Naive thymus-derived CD8-positive, alpha-beta T cell (primary cell): ENCODE measurements at places on chromosomes 12 and 14. TPM values are rescaled to one million over a fixed set of nuclear protein-coding genes. Genes with fewer than 3 reads are reported as not detected.
A peak's percentile ranks its signal among the peaks of the same experiment; 100 is the strongest.

GRCh38 chr14:54428527-54428926, 12.6 kb downstream of the CNIH1 start:
- H3K4me1 ChIP-seq, result peaks cover 3% of the 10 kb centered on the region
- no peak overlapping the region for H3K27ac ChIP-seq
- no peak for DNase-seq
- peaks cover 1% of the 10 kb centered on the region for H3K36me3 ChIP-seq

The HOXC12 gene
- total RNA-seq, result not detected

DNA sequence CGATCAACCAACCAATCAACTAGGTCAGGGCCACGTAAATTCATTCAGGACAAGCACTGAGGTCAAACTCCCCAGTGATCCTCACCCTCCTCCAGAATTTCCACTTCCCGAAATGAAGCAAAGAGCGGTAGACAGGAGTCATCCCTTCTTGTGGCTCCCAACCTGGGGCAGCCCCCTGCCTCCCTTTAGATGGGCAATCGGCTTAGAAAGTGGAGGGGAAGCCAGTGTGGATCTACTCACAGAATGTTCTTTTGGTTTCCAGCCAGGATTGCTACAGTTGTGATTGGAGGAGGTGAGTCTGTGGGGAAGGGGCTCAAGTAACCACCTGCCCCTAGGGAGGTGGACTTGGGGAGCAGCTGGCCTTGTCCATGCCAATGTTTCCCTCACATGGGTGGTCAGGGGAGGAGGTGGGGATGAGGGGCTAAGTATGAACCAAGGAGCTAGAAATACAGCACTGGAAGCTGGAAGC, 4.1 kb downstream of the IFI27 start:
- no peaks in the 10 kb centered on the region for H3K36me3 ChIP-seq
- no peak overlapping the region for H3K4me3 ChIP-seq
- H3K27me3 ChIP-seq, result peaks cover 23% of the 10 kb centered on the region
- H3K27ac ChIP-seq, result no peak overlapping the region

The KLRK1 gene
- 792 TPM for total RNA-seq

The MBD6 gene
- 104 TPM for total RNA-seq

DNA sequence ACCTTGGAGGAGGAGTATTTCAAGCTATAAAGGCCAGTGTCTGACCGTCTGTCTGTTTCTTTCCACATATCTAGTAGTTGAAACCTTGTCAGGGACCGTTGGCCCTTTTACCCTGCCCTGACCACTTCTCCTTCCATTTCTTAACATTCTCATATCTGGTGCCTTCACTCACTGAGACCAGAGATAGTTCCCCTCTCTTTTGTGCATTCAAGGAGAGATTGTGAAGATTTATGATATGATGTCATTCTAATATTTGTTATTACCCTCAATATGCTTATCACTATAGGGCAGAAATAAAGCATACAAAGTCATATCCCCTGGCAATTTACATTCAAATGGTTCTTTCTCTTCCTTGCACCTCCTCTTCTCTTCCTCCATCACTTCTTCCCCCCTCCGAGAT, 83.3 kb downstream of the PLXNC1 start:
- H3K36me3 ChIP-seq, result peaks cover 26% of the 10 kb centered on the region
- H3K27ac ChIP-seq, result no peak overlapping the region
- no peaks in the 10 kb centered on the region for H3K27me3 ChIP-seq
- peaks cover 25% of the 10 kb centered on the region for H3K4me1 ChIP-seq
- no peak overlapping the region for H3K4me3 ChIP-seq

DNA sequence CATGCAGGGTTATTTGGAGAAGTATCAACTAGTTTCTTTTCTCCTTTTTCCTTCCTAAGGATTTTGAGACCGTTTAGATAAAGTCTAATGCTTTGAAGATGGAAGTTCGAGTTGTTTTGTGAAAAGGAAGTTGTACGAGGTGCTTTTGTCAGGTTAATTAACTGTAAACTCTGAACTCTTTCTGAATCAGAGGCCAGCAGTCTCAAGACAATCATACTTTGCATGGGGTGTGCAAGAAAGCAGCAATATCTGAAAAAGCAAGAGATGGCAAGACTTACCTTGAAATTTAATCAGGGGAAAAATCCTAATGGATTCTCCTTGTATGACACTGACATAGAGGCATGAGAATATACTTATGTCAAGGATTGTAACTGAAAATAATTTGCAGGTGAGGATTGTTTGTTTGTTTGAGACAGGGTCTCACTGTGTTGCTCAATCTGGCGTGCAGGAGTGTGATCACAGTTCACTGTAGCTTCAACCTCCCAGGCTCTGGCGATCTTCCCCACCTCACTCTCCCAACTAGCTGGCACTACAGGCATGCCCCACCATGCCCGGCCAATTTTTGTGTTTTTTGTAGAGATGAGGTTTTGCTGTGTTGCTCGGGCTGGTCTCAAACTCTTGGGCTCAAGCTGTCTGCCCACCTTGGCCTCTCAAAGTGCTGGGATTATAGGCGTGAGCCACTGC, 170.2 kb upstream of the HMGA2 start:
- no peaks in the 10 kb centered on the region for H3K36me3 ChIP-seq
- H3K4me1 ChIP-seq, result no peaks in the 10 kb centered on the region
- no peak overlapping the region for H3K4me3 ChIP-seq

The DNAH10 gene
- 0.30 TPM for total RNA-seq

The TSPAN19 gene
- total RNA-seq, result not detected

DNA sequence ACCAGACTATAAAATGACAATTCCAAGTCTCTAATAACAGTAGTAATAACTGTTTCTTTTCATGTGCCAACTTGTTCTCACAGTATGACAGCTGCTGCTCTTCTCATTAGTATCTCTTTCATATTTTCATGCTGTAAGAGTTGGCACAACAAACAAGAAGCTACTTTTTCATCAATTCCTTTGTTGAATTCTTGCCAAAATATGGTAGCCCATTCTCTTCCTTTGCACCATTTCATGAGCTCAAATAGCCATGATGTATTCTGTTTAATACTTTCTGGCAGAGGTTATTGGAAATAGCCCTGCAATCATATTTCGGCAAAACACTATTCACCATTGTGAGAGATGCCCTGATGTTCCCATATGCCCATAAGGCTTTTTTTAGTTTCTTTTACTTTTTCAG, 1100.7 kb downstream of the TRHDE start:
- H3K27me3 ChIP-seq, result no peaks in the 10 kb centered on the region
- no peak for DNase-seq
- H3K36me3 ChIP-seq, result no peaks in the 10 kb centered on the region
- H3K27ac ChIP-seq, result no peak overlapping the region
- no peak overlapping the region for H3K4me3 ChIP-seq

The TDRD9 gene
- total RNA-seq, result 1.1 TPM

DNA sequence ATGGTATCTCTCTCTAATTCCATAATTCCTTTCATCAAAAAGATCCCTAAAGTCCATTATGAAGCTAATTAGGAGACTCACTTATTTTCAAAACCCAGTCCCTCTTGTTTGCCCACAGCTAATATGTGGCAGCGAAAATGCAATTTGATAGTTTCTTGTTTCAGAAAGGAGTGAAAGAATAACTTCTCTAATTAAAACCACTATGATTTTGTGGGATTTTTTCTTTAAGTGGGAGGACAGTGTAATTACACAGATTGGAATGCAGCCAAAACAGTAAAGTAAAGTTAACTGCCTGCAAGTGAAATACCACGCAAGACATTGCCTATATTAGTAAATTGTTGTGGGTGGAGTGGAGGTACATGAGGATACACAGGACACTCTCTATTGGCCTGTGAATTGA, 50.0 kb downstream of the PTPRO start:
- H3K36me3 ChIP-seq, result no peaks in the 10 kb centered on the region
- no peak for DNase-seq
- H3K27ac ChIP-seq, result no peak overlapping the region
- H3K27me3 ChIP-seq, result no peaks in the 10 kb centered on the region
- no peak overlapping the region for H3K4me3 ChIP-seq
- no peaks in the 10 kb centered on the region for H3K4me1 ChIP-seq

The SLC2A13 gene
- 7.6 TPM for total RNA-seq

DNA sequence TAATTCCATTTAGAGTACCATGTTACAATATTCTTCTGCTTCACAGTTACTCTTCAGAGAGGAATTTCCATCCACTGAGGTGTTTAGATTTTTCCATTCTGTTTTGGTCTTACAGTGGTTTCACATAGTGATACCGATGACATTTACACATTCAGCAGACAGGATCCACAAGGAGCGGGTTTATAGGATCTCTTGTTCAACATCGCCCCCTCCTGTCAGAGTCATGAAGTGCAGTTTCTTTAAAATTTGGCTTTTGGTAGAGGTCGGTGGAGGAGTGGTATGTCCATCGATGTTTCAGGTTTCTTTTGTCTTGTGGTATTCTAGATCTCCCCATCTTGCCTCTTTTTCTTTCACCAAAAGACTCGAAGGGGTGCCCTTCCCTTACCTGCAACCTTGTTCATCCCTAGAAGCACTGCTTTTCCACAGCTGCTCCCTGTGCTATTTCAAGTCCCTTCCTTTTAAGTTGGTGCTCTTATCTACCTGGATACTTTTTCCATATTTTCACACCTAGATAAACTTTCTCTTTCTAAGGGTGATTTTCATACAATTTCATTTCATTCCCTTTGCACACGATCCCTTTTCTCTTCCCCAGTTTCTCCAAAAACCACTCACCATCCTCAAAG, 181.3 kb downstream of the ITPR2 start:
- no peaks in the 10 kb centered on the region for H3K4me1 ChIP-seq
- DNase-seq, result peak; percentile 10
- no peak overlapping the region for H3K27ac ChIP-seq

GRCh38 chr14:20680843-20681347, 3.5 kb upstream of the RNASE4 start:
- no peak overlapping the region for H3K27ac ChIP-seq
- H3K4me1 ChIP-seq, result peaks cover 8% of the 10 kb centered on the region
- no peak overlapping the region for H3K4me3 ChIP-seq
- H3K27me3 ChIP-seq, result no peaks in the 10 kb centered on the region

GRCh38 chr14:85564841-85565527, 35.0 kb downstream of the FLRT2 start:
- no peak for DNase-seq
- no peaks in the 10 kb centered on the region for H3K4me1 ChIP-seq
- H3K36me3 ChIP-seq, result no peaks in the 10 kb centered on the region

The BCL2L2 gene
- 4.2 TPM for total RNA-seq

- H3K4me1 ChIP-seq, result no peaks in the 10 kb centered on the region
- no peak overlapping the region for H3K4me3 ChIP-seq
- H3K27ac ChIP-seq, result no peak overlapping the region
- H3K27me3 ChIP-seq, result no peaks in the 10 kb centered on the region
Measured at GRCh38 chr14:86574051-86574777, 1044.3 kb downstream of the FLRT2 start.

GRCh38 chr12:109807954-109808643, 25.1 kb downstream of the TRPV4 start:
- no peak for DNase-seq
- no peak overlapping the region for H3K4me3 ChIP-seq
- no peaks in the 10 kb centered on the region for H3K4me1 ChIP-seq
- H3K27ac ChIP-seq, result no peak overlapping the region
- no peaks in the 10 kb centered on the region for H3K36me3 ChIP-seq

The IL31 gene
- total RNA-seq, result not detected

- H3K27ac ChIP-seq, result peak overlapping the region; percentile 40
- no peaks in the 10 kb centered on the region for H3K27me3 ChIP-seq
- H3K4me1 ChIP-seq, result peaks cover 38% of the 10 kb centered on the region
- H3K36me3 ChIP-seq, result no peaks in the 10 kb centered on the region
- H3K4me3 ChIP-seq, result peak overlapping the region; percentile 90
Measured at GRCh38 chr12:120118321-120119061, 1.9 kb upstream of the RAB35 start.

DNA sequence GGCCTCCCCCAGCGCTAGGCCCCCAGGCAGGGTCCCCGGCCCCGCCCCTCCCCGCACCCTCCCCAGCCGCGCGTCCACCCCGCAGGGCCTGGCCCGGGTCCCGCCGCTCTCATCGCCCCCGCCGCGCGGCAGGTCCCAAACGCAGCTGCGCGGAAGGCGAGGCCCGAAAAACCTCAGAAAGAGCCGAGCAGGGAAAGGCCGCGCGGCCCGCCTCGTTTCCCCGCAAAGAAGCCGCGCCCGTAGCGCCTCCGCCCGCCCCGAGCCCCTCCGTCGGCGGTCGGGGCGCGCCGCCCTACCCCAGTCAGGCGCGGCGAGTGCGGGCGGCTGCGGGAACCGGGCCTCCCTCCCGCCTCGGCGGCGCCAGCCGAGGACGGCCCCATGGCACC, 324 bp downstream of the POLE start:
- no peak for DNase-seq
- H3K36me3 ChIP-seq, result peaks cover 2% of the 10 kb centered on the region
- H3K4me1 ChIP-seq, result peaks cover 6% of the 10 kb centered on the region

DNA sequence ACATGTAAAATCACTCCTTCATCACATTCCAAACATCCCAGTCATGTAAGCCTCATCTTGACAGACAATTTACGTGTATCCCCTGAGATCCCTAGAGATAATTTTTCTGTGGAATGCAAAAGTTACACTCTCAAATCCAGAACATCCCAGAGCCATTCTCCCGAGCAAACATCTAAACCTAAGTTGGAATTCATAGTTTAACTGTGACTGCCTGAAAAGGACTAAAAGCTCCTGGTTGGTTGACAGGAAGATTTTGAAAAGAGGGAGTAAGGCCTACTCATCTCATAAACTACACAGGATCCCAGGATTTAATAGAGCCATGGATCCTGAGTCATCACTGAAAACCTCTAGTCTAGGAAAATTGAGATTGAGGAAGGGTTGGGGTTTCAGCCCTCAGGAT, 123.6 kb downstream of the SCN8A start:
- peaks cover 19% of the 10 kb centered on the region for H3K27me3 ChIP-seq
- DNase-seq, result no peak
- no peak overlapping the region for H3K27ac ChIP-seq
- no peaks in the 10 kb centered on the region for H3K4me1 ChIP-seq

The FBLN5 gene
- 7.2 TPM for total RNA-seq

DNA sequence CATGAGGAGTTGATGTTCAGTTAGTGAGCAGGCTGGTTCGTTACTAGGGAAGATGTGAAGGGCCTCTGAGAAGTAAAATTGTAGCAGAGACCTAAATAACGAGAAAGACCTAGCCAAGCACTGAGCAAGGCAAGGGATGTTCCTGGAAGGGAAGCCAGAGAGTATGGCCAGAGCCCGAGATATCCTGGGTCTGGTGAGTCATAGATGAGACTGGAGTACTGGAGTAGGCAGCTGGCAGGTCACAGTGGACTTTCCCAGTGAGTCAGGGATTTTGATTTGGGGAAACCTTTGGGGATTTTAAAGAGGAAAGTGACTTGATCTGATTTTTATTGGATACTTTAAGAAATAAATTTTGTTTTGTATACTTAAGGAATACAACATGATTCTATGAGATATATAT, 369.0 kb downstream of the DIO2 start:
- no peaks in the 10 kb centered on the region for H3K4me1 ChIP-seq
- no peaks in the 10 kb centered on the region for H3K36me3 ChIP-seq
- DNase-seq, result no peak
- no peak overlapping the region for H3K4me3 ChIP-seq
- H3K27me3 ChIP-seq, result no peaks in the 10 kb centered on the region

- peak overlapping the region; percentile 39 for H3K27ac ChIP-seq
- H3K36me3 ChIP-seq, result no peaks in the 10 kb centered on the region
- no peak for DNase-seq
- H3K4me1 ChIP-seq, result peaks cover 53% of the 10 kb centered on the region
- no peak overlapping the region for H3K4me3 ChIP-seq
Measured at GRCh38 chr14:95521001-95521400, 4.6 kb upstream of the SYNE3 start.

- no peaks in the 10 kb centered on the region for H3K36me3 ChIP-seq
- no peak overlapping the region for H3K27ac ChIP-seq
- no peak for DNase-seq
- peaks cover 36% of the 10 kb centered on the region for H3K4me1 ChIP-seq
- no peak overlapping the region for H3K4me3 ChIP-seq
- H3K27me3 ChIP-seq, result no peaks in the 10 kb centered on the region
Measured at GRCh38 chr14:68696721-68697495, 96.0 kb downstream of the ZFP36L1 start.

GRCh38 chr12:32548691-32549281, 130.3 kb upstream of the DNM1L start:
- peaks cover 22% of the 10 kb centered on the region for H3K4me1 ChIP-seq
- no peak overlapping the region for H3K27ac ChIP-seq
- no peak for DNase-seq
- H3K27me3 ChIP-seq, result no peaks in the 10 kb centered on the region
- no peak overlapping the region for H3K4me3 ChIP-seq
- H3K36me3 ChIP-seq, result no peaks in the 10 kb centered on the region
